ENCODE measurements at places on chromosomes 16 and 17. TPM values are rescaled to one million over a fixed set of nuclear protein-coding genes. Genes with fewer than 3 reads are reported as not detected.

Gene AANAT
- not detected for total RNA-seq

Gene ZP2
- not detected for total RNA-seq

Gene PAQR4
- total RNA-seq = 44.0 TPM

Gene OR1A1
- total RNA-seq = not detected

Gene DNAH3
- 0.03 TPM for total RNA-seq

Gene SLC12A3
- total RNA-seq = not detected

Gene SRCIN1
- not detected for total RNA-seq

Gene SLC47A2
- not detected for total RNA-seq

Gene RAB26
- not detected for total RNA-seq

Gene C1QTNF1
- 3.6 TPM for total RNA-seq

Gene GID4
- total RNA-seq = 4.4 TPM

Gene CDH5
- not detected for total RNA-seq

Gene ZMYND15
- not detected for total RNA-seq

Measured in SJSA1 (cell line).